GM04504 (cell line): ENCODE measurements at places on chromosomes 7 and 10.
A peak's percentile ranks its signal among the peaks of the same experiment; 100 is the strongest.

GRCh38 chr7:134593530-134594392, 44.9 kb downstream of the AKR1B15 start:
- DNase-seq = peak; percentile 92

DNA sequence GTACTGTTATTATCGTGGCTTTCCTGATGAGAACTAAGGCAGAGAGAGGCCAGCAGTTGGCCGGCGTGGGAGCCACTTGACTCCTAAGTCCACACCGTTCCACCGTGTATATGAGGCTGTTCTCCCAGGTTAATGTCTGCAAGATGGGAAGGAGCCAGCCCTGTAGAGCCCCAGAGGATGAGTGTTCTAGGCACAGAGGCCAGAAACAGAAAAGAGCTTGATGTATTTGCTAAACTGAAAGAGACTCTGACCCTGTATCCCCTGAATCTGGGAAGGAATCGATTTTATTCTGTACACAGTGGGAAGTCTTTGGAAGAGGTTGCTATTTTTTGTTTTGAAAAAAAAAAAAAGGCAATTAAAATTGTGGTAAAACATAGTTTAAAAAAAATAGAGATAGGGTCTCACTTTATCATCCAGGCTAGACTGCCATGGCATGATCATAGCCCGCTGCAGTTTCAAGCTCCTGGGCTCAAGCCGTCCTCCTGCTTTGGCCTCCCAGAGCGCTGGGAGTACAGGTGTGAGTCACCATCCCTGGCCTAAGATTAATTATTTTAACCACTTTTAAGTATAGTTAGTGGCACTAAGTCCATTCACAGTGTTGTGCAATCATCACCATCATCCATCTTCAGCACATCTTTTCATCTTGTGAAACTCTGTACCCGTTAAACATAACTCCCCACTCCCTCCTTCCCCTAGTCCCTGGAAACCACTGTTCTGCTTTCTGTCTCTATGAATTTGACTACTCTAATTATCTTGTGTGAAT, 348.8 kb downstream of the SDK1 start:
- DNase-seq = no peak

DNA sequence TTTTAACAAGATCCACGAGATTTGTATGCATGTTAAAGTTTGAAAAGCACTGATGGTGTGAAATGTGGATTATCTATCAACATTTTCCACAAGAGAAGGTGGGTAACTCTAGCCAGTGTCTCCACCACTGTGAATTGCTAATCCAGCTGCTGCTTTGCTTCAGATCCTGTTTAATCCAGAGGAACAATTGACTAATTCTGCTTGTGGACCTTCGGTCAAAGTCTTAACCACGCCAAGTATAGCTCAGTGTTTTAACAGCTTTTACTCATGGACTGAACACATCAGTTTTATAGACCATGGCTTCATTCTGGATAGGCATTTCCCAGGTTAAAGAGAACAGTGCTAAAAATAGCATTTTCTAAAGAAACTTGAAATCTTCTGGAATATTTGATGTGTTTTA, 23.5 kb downstream of the ADK start:
- DNase-seq = no peak

DNA sequence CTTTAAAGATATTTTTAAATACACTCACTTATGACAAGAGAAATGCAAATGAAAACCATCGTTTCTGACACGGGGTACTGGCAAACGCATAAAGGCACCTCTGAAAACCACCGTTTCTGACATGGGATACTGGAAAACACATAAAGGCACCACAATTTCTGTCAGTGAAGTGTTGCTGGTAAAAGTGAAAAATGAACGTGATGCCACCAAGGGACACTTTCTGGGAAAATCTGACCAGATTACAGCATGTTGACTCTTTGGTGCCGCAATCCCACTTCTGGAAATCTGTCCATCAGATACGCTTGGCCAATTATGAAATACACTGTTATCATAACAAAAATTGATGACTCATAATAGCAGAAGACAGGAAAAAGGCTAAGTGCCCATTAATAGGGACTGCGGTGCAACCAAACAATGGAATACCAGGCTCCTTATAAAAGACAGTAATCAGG, 131.7 kb downstream of the ZMYND11 start:
- DNase-seq = no peak

- DNase-seq = no peak
Observed at GRCh38 chr7:151135525-151135845, 32.0 kb downstream of the GBX1 start.

- no peak for DNase-seq
Observed at GRCh38 chr7:27774717-27775328, 34.9 kb downstream of the TAX1BP1 start.

DNA sequence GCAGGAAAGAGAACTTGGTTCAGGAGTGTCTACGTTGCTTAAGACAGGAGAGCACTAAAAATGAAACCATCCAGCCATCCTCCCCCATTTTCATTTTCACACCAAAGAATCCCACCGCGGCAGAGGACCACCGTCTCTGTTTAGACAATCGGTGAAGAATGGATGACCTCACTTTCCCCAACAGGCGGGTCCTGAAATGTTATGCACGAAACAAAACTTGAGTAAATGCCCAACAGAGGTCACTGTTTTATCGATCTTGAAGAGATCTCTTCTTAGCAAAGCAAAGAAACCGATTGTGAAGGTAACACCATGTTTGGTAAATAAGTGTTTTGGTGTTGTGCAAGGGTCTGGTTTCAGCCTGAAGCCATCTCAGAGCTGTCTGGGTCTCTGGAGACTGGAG, 1.4 kb upstream of the IL6 start:
- no peak for DNase-seq

GRCh38 chr7:1055956-1056784, 11.8 kb downstream of the GPR146 start:
- no peak for DNase-seq

- DNase-seq = peak; percentile 80
Observed at GRCh38 chr7:21617916-21618390, 75.1 kb downstream of the DNAH11 start.
